ENCODE measurements at places on chromosomes 1 and 21.

DNA sequence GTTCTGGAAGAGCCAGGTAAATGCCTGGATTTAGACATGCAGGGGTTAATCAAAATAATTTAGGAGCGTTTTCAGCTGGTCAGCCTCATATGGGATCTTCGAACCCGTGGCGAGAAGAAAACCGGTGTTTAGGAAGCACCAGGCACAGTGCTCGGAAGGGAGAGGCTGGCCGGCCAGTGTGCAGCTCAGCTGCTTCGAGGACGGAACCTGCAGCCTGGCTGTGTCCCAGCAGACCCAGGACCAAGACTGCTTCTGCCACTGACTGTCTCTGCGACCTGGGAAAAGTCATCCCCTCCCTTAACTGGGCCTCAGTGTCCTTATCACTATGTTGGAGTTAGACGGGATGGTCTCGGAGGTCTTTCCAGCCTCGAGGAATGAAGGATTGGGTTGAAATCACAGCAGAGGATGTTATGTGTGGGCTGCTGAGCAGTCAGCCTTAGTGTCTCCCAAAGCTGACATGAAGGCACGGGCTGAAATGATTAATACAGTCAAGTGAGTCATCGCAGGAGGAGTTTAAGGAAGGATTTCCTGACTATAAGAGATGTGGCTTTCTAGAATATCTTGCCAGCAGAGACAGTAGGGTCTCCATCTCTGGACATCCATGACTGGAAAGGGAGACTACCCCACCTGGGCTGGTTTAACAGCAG lies 20.8 kb downstream of the PPFIA4 start:
- no peak for DNase-seq

- no peak for DNase-seq
These were observed 77.8 kb downstream of the HSF2BP start for GRCh38 chr21:43581453-43581852.

GRCh38 chr1:160858507-160858906 lies 4.2 kb downstream of the CD244 start:
- no peak for DNase-seq

- no peak for DNase-seq
These were observed 634.8 kb downstream of the MATN1 start for GRCh38 chr1:30088594-30088993.

GRCh38 chr1:191671236-191671635 lies 487.0 kb upstream of the RGS18 start:
- no peak for DNase-seq

DNA sequence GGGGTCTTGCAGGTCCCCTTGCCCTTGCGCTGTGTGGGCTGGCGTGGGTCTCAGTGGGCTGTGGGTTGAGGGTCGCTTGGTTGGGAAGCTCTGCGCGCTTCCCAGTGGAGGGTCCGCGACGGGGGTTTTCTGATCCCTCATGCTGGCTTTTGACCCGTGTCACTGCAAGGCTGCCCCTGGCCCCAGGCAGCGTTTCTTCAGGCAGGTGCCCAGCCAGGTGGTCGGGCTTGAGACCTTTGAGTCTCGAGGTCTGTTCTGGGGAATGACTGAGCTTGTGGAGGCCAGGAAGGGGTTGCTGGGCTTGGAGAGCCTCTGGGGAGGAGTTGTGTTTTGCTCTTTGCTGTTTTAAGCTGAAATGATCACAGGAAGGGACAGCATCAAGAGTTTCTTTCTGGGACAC lies 5.3 kb downstream of the SKI start:
- no peak for DNase-seq

- DNase-seq = no peak
These were observed 142.0 kb downstream of the CLIC6 start for GRCh38 chr21:34810786-34811185.

DNA sequence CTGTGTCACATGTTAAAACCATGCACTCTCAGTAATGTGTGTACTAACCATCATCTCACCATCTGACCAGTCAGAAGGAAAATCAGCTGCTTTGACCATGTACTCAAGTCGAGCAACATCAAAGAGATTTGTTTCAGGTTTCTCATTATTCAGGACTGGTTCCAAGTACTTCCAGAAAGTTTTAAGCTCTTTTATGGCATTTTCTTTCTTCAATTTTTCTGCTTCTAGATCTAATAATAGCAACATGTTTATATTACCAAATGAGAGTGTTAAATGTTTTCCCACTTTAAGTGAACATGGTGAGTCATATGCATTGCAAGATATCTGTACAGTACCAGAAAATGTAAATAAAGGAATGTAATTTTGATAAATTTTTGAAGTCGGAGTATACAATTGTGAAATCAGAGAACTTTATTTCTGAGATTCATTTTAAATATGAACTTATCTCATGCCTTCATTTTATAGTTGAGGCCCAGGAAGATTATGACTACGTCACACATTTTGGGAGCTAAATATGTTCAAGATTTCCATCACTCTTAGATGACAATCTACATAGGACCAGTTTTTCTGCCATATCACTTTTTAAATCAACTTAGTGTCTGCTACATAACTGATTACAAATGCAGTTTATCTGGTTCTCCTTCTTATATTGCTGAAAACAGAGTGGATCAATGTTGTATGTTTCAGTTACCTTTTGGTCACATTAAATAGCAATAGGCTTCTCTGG lies 87.2 kb downstream of the SPAG17 start:
- no peak for DNase-seq

- no peak for DNase-seq
These were observed 146.0 kb downstream of the GPATCH2 start for GRCh38 chr1:217484871-217485270.

DNA sequence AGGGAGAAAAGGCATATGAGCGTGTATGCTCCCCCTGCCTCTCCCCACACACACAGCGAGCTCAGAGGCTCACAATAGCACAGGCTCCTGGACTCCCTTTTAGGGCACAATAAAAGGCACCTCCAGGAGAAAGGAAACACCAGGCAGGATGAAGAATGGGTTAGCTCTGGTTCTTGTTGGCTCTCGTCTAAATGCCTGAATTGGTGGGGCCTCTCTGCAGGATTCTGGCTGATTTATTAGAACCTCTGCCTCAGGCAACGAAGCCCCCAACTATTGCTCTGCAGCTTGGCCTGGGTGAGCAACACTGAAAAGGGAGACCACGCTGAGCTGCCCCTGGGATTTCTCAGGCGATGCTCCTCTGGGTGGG lies 590.9 kb upstream of the PLXNA2 start:
- DNase-seq = no peak

- DNase-seq = no peak
These were observed 54.1 kb downstream of the CD2 start for GRCh38 chr1:116808200-116808847.

DNA sequence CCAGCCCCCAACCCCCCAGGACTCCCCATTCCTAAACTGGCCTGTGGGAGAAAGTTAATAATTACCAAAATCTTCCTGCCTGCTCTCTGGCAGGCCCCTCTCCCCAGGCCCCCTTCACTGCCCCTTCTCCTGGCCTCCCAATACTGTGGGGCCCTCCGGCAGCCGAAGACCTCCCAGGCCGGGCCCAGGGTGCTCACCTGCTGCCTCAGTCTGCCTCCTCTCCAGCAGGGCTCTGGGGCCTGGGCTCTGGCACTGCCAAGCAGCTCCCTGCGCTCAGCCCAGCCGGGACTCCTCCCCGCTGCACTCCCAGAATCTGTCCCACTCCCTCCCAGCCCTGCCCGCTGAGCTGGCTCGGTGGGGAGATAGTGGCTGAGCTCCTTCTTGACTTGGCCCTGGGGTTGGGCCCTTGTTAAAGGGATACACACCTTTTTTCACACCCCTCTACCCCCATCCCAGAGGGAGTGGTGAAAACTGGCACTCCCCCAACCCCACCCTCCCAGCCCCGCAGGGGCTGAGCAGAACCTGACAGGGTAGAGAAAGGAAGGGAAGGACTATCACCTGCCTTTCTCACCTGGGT lies at the start of gene S100A16:
S100A16 (minus strand) TSS at position 383 of the 577 bp plus-strand sequence. CDS start 4,986 bp downstream, outside the sequence.
- DNase-seq = no peak

- no peak for DNase-seq
These were observed 53.2 kb upstream of the RAB4A start for GRCh38 chr1:229217716-229218115.

- no peak for DNase-seq
These were observed 52.7 kb upstream of the PLA2G4A start for GRCh38 chr1:186775881-186776560.

- no peak for DNase-seq
These were observed 35.8 kb upstream of the SOX13 start for GRCh38 chr1:204036882-204037655.

GRCh38 chr1:52663716-52664115 lies 30.7 kb downstream of the SHISAL2A start:
- DNase-seq = no peak

- no peak for DNase-seq
These were observed 291.9 kb upstream of the USP25 start for GRCh38 chr21:15437883-15438282.

DNA sequence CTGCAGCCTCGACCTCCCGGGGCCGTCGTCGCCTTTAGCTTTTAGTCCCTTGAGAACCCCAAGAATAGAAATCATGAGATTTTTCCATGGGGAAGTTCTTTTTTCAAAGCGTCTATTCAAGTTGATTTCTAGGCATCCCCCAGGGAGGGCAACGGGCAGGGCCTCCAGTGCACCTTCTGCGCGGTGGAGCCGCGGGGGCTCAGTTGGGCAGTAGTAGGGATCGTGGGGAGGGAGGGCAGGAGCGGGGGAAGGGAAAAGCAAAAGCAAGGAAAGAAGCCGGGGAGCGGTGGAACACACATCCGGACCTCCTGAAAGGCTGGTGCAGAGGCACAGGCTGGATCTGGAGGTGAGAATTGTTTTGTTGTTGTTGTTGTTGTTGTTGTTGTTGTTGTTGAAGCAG lies 103.4 kb downstream of the PPIAL4G start:
- DNase-seq = no peak

DNA sequence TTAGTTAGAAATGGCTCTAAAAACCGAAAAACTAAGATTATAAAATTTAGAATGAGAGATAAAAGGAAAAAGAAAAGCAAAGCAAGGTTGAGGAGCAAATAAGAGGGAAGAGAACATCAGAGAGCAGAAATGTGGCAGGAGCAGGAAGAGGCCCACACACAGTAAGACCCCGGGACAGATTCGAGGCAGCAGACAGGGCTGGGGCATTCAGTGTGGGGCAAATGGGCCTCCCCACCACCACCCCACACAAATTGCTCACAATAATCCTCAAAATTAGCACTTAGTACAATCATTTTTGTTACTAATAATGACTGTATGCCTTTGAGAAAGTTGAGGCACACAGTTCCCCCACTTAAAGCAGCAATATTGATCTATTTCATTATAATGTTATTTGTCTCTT lies 17.1 kb upstream of the SLC44A3 start:
- DNase-seq = no peak

GRCh38 chr21:35095859-35096291 lies 46.8 kb upstream of the RUNX1 start:
- no peak for DNase-seq

GRCh38 chr1:210347112-210347511 lies 18.4 kb downstream of the HHAT start:
- DNase-seq = no peak

DNA sequence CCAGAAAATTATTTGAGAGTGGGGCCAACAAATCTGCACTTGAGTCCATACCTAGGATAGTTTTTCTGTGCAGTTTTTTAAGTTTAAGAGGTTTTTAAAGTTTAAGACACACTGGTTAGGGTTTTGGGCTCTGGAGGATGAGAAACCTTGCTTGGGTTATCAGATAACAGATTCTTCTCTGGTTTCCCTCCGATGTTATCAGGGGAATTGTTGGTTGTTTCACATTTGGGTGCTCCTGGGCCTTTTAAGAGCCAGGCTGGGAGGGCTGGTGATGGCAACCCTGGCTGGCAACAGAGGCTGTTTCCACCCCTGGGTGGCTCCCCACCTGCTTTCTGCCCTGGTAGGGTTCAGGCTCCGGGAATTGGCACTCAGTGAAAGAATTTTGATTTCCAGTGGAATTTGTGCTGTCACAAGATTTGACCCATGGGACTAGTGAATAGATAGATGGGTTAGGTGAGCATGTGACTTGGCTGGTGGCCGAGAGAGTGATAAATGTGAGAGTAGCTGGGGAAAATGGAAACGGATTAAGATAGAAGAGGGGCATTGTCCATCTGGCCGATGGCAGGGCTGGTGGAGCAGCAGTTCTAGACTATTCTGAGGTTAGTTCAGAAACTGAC lies 14.8 kb downstream of the VANGL1 start:
- DNase-seq = no peak

GRCh38 chr1:116075990-116076389 lies 35.2 kb upstream of the MAB21L3 start:
- no peak for DNase-seq

- no peak for DNase-seq
These were observed 417.1 kb downstream of the KIF26B start for GRCh38 chr1:245571815-245572294.

DNA sequence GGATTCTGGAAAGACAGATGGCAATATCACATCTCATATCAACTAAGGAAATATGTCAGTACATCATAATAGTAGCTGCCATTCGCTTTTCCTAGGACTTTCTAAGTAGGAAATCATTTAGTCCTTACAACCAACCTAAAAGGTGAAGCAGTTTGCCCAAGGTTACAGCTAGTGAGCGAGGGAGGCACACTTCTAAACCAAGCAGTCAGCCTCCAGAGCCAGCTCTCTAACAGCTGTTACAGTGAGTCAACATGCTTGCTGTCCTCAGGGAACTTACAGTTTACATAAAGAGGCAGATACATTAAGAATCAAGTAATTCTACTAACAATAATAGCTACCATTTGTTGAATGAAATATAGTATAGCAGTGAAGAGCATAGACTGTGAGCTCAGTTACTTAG lies 57.1 kb downstream of the GIPC2 start:
- DNase-seq = no peak

DNA sequence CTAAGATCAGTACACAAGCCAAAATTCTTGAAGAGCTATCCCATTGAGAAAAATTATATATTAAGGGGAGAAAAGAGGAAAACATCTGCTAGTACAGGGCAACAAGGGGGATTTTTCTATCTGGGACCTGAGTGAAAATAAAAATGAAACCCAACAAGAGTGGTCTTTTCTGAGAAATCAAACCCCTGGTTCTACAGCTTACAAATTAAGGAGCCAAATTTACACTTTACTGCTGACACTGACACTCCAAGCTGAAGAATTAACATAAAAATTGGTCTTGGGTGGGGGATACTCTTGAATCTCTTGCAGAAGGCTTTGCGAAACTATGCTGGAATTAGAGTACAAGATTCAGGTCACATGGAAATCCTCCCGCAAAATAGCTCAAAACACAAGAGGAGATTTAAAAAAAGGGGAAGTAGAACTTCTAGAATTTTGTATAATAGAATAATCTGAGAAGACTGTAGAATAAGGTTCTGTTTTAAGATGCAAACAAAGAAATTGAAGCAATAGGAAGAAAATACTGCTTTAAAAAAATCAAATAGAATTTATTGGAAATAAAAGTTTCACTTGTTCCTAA lies 32.1 kb upstream of the HSPA13 start:
- DNase-seq = no peak

DNA sequence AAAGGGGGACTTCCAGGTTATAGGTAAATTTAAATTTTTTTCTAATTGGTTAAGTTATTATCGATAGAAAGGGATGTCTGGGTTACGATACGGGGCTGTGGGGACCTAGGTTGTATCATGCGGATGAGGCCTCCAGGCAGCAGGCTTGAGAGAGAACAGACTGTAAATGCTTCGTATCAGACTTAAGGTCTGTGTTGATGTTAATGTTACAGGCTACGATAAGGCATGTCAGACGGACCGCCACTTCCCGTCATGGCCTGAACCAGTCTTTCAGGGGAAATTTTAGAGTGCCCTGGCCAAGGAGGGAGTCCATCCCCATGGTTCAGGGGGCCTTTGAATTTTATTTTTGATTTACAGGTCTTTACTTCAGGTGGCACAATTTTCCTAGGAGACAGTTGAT lies 16.7 kb downstream of the ABCG1 start:
- no peak for DNase-seq

Data from activated CD8-positive, alpha-beta memory T cell treated with anti-CD3 and anti-CD28 coated beads, Interleukin-2, amount 50 U/mL, for 4 hours (primary cell).